ENCODE measurements at places on chromosomes 4 and X. TPM values are rescaled to one million over a fixed set of nuclear protein-coding genes. Genes with fewer than 3 reads are reported as not detected.

- no peak for DNase-seq
Observed at GRCh38 chr4:73453701-73454005, 17.6 kb downstream of the AFP start.

GCNA gene
- 0.92 TPM for polyA plus RNA-seq

- DNase-seq, result no peak
Observed at GRCh38 chr4:54197926-54198325, 31.2 kb upstream of the PDGFRA start.

DNA sequence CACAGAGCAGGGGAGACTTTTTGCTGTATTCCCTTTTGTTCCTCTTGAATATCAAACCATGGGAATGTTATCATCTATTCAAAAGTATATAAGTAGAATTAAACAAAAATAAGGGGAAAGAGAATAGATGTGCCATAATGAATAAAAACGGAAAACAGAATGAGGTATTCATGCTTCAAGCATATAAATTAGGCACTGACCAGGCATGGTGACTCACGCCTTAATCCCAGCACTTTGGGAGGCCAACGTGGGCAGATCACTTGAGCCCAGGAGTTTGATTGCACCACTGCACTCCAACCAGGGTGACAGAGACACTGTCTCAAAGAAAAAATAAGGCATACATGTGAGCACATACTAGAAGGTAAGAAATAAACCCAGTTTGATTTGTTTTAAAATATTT, 16.3 kb upstream of the NEUROG2 start:
- no peak for DNase-seq

CACNA1F gene
- polyA plus RNA-seq, result 0.41 TPM

KCNIP4 gene
- not detected for polyA plus RNA-seq

DNA sequence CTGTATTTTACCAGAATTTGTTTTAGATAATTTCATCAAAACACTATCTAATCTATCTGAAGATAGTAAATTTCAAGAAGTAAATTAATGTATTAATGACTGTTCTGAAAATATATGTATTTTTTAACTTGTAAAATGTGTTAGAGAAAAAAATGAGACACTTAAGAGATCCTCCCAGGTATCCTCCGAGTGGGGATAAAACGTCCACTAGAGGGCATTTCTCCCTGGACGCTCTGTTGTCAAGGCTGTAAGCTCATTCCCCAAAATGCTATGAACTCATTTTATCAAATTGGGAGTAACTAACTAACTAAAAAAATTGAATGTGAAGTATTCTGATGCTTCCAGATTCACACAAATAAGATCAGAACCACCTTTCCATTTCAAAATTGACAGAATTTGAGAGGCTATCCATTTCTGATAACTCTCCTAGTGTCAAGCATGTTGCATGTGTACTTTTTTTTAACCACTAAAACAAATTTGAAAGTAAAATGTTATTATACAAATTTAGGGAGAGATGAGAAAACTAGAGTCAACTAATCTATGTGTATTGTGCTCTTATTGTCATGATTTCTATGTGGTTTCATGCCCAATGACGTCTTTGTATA, 337.3 kb upstream of the HS3ST1 start:
- DNase-seq, result no peak

- no peak for DNase-seq
Observed at GRCh38 chr4:116838609-116839008, 246.8 kb downstream of the TRAM1L1 start.

ETDC gene
- polyA plus RNA-seq, result not detected

- no peak for DNase-seq
Observed at GRCh38 chr4:142088906-142089305, 452.5 kb downstream of the IL15 start.

Data from lung (tissue), 17 donors.